ENCODE measurements at places on chromosomes 4 and X.

DNA sequence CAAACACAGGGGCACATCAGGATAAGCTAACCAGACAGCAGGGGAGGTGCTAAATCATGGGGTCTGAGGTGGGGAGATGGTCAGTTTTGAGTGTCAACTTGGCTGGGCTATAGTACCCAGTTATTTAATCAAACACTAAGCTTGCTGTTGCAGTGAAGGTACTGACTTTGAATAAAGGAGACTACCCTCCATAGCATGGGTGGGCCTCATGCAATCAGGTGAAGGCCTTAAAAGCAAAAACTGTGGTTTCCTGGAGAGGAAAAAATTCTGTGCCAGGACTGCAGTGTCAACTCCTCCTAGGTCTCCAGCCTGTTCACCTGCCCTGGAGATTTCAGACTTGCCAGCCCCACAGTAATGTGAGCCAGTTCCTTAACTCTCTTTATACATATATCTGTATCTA is 12.6 kb upstream of the HSFX2 start:
- DNase-seq = no peak

- no peak for DNase-seq
Measured at GRCh38 chr4:83362492-83363329, 28.1 kb upstream of the HPSE start.

- DNase-seq = no peak
Measured at GRCh38 chr4:126627255-126627654, 1005.5 kb upstream of the INTU start.

DNA sequence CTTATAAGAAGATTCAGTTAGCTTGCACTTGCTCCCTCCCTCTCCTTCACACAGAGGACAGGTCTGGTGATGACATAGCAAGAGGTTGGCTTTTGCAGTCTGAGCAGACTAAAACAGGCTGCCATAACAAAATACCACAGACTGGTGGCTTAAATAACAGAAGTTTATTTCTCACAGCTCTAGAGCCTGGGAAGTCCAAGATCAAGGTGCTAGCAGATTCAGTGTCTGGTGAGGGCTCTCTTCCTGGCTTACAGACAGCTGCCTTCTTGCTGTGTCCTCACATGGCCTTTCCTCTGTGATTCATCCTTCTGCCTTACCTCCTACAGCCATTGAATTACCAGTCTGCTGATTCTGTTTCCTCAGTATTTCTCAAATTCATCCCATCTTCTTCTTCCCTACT is 13.1 kb downstream of the RP2 start:
- DNase-seq = no peak

- no peak for DNase-seq
Measured at GRCh38 chrX:1883772-1884171, 268.9 kb downstream of the ASMT start.

- no peak for DNase-seq
Measured at GRCh38 chrX:22128961-22129360, 96.8 kb downstream of the PHEX start.

DNA sequence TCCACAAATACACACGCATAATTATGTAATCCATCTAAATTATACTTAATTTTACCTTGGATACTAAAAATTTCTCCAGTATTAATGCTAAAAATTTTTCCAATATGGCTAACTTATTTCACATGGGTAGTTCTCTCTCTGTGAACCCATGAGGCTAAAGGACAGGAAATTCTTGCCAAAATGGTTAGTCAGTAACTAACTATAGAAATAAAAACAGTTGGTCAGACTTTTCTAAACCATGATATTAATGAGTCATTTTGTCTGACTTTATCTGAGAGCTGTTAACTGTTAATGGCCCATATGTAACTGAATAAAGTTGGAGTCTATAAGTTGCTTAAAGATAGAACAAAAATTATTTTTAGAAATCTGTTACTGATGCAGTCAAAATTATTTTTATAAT is 549.4 kb downstream of the TLL1 start:
- no peak for DNase-seq

DNA sequence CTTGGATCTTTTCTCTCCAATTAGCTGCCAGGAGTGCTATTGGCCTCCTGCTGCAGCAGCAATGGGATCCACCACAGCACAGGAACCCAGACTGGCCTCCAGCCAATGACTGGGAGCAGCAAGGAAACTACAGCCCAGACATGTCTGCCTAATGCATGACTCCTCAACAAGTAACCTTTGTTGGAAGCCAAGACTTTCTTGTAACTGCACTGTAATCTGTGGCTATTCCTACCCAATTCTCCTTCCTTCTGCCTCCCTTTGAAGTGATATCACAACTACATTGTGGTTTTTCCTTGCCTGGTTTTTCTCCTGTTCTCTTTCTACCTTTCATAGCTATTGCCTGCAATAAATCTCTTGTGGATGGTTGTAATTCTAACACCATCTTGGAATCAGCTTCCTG is 39.8 kb downstream of the SNCA start:
- no peak for DNase-seq
